ENCODE measurements at places on chromosomes 13 and 19.

DNA sequence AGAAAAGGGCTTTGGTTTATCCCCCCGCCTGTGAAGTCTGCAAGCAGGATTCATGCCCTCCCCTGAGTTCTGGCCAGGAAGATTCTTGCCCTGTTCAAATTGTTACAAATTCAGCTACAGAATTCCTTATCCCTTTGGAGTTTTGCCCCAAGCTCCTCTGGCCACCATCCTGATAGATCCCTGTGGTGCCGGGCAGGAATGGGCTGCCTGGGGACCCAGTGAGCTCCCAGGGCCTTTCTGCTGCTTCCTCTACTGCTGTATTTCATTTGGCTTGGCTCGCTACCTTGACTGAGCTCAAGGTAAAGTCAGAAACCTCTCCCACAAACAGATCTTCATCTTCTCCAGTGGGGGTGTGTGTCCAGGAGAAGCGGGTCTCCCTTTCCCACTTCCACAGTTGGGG, 194.6 kb upstream of the NBEA start:
- DNase-seq, result no peak

- no peak for DNase-seq
Observed at GRCh38 chr13:88472316-88472715, 801.1 kb downstream of the SLITRK5 start.

DNA sequence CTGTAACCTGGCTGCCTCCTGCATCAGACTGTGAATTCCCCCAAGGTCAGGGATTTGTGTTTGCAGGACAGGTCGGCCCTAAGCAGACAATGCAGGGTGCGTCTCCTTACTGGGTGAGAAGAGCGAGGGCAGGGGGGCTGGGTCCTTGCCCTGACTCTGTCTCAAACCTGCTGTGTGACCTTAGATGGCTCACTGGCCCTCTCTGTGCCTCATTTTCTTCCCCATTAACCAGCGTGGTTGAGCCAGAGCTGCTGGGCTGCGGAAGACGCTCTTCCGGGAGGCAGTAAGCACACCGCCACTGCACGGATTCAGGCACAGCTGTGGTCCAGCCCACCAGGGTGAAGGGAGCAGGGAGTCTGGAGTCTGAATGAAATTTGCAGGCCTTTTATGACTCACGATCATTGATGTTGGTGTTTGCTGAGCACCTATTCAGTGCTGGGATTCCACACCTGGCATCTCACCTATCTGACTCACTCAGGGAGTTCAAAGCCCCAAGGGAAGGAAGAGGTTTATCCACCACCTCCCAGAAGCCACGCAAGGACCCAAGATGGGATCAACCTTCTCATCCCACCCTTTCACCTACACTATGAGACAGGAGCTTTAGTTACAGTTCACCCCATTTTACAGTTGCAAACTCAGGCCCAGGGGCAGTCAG, 2.5 kb downstream of the AKT1S1 start:
- DNase-seq, result no peak

GRCh38 chr19:13681509-13681908, 82.8 kb upstream of the MRI1 start:
- DNase-seq, result no peak

DNA sequence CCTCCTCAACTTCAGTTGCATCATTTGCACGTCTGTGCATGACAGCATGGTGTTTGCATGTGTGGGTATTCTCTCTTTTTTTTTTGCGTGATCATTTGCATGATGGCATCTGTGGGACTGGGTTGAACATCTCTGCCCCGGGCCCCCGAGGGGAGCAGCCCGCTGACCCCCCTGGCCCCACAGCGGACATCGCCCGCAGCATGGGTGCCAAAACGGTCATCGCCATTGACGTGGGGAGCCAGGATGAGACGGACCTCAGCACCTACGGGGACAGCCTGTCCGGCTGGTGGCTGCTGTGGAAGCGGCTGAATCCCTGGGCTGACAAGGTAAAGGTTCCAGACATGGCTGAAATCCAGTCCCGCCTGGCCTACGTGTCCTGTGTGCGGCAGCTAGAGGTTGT, 23.1 kb downstream of the PNPLA6 start:
- DNase-seq, result no peak

DNA sequence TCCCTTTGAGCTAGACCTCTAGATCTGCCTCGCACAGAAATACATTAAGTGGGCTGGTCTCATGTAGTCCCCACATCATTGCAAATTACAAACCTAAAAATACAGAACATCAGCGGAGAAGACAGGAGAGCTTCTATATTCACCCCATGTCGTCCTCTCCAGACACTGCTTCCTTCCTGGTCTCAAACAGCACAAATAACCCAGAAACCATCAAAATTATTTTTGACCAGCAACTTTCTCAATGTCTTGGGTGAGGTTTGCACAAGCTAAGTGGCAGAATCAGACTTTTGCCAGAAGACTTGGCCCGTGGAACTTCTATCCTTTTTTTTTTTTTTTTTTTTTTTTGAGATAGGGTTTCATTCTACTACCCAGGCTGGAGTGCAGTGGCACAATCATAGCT, 28.2 kb downstream of the CLEC17A start:
- DNase-seq, result no peak

GRCh38 chr19:38666663-38667511, 19.4 kb downstream of the ACTN4 start:
- DNase-seq, result no peak

- DNase-seq, result no peak
Observed at GRCh38 chr13:66556306-66556705, 673.8 kb downstream of the PCDH9 start.

GRCh38 chr19:18008814-18009213, 844 bp downstream of the ARRDC2 start:
- no peak for DNase-seq

- no peak for DNase-seq
Observed at GRCh38 chr19:35692010-35692409, 12.3 kb upstream of the ZBTB32 start.

GRCh38 chr13:75120085-75120484, 361.9 kb downstream of the TBC1D4 start:
- no peak for DNase-seq

GRCh38 chr19:3046698-3047495, 15.4 kb downstream of the TLE5 start:
- no peak for DNase-seq

DNA sequence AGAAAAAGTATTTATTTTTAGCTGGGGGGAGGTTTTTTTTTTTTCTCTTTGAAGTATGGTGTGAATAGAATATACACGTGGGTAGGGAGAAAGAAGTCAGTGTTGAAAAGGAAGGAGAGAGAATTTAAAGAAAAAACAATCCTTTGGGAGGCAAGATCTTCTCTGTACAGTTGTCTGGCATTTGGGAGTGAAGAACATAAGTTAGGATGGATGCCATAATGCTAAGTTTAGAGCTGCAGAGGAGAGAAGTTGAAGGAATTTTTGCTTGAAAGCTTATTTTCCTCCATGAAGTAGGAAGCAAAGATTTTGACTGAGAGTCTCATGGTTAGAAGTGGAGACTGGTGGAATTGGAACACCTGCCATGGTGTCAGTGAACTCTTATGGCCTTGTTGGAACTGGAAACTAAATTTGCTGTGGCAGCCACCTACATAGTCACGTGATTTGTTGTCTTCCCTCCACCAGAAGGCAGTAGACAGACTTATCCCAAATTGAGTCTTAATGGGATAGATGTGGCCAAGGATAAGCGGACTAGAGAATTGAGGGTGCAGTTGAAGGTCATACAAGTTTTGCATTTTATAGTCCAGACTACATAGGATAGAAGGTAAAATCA, 22.0 kb downstream of the NDFIP2 start:
- no peak for DNase-seq

DNA sequence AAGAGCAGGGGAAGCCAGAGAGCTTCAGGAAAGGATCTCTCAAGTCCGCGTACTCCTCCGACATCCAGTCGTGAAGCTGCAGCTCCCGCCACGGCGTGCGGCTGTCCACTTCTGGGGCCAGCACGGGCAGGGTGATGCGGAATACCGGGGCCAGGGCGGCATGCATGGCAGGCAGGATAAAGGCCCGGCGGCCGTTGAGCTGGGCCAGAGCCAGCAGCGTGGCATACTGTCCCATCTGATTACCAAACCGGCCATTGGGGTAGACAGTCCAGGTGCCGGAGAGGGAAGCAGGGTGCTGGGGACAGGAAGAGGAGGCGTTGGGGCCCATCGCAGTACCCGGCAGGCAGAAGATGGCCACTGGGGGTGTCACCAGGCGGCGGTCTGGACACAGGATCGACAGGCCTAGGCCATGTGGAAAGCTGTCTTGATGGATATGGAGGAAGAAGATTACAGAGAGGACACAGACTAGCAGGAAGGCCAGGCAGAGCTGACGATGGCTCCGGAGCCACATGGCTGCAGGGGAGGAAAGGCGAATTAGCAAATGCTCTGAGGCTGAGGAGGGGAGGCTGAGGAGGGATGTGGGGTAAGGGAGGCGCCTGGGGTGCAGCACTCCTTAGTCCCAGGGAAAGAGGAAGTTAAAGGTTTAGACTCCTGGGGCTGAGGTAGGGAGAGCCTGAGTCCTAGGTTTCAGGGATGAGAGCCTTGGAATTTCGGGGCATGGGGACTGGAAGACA, 1.5 kb downstream of the FUT1 start:
- DNase-seq, result no peak

- no peak for DNase-seq
Observed at GRCh38 chr19:1961000-1961883, 20.3 kb downstream of the CSNK1G2 start.

DNA sequence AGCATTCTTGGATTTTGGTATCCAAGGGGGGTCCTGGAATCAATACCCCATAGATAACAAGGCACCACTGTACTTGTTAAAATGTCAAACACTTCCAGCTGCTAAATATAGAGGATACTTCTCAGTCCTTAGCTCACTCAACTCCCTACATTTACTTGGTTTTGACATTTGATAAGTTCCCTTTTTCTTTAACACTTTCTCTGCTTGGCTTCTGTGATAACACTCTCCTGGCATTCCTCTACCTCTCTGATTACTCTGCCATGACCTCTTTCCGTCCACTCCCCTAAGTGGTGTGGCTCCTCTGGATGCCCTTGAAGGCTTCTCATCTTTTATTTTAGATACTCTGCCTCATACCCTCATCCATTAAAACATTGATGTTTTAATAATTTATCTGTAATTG, 65.2 kb downstream of the MICU2 start:
- DNase-seq, result no peak

GRCh38 chr19:17951157-17951989, 15.5 kb upstream of the KCNN1 start:
- DNase-seq, result peak; percentile 39

GRCh38 chr13:95568131-95568530, 15.6 kb downstream of the CLDN10 start:
- DNase-seq, result no peak

- DNase-seq, result no peak
Observed at GRCh38 chr13:35473802-35474201, 2.7 kb downstream of the MAB21L1 start.

GRCh38 chr13:39688699-39689405, 33.4 kb downstream of the COG6 start:
- DNase-seq, result no peak

GRCh38 chr19:33186431-33187182, 7.5 kb upstream of the LRP3 start:
- peak; percentile 1 for DNase-seq

DNA sequence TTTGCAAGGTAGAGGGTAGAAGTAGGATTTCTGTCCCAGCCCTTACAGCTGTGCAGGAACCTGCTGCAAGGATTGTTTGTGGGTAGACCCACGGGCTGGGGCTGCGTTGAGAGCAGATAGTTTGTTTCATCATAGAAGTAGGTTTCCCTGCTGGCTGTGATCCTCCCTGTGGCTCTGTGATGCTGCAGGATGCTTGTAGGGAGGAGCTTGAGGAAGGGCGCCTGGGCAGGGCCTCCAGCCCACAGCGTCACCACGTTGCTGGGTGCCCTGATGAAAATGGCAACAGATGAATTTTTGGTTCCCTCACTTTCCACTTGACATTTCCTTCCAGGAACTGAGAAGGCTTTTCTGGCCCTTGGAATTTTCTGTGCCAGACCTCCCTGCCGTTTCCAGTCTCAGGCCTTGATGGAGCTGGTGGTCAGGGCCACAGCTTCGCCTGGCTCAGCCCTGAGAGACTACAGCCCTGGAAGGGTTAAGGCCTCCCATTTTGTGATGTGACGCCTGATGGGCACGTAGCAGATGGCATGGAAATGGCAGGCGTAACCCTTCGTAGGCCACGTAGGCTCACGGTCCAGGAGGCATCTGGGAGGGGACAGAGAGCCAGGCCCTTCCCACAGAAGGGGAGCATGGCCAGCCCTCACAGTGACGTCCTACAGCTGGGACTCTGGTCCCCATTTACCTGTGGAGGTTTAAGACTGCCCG, 42.2 kb downstream of the GATAD2A start:
- no peak for DNase-seq

DNA sequence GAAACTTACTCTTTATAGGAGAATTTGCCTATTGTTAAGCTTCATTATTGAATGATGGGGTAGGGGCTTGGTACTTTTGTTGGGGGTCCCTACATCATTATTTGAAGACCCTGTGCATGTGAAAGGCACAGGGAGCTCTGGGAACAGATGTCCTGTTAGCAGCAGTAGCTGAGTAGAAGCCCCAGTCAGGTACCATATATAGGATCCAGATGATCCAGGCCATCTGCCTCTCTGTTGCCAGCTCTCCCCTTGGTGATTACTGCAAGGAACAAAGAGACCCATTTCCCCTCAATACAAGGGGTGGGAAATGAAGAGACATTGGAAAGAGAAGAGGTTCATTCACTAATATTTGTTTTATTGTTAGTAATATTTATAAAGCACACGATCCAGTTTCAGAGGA, 4.4 kb upstream of the MTMR6 start:
- DNase-seq, result no peak

DNA sequence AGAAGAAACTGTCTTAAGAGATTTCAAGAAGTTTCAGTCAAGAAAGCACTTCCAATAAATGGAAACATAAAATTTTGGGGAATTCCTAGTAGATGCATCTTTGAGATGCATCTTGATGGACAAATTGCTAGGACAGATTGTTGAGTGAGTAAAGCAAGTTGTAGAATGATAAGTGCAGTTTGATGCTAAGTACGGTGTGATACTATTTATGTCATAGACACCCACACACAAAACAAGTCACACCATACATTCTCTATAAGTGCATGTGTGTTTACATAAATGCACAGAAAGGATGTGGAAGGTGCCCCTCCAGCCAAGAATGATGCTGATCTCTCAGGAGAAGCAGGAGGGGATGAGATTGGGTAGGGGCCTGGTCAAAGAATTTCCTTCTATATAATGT, 375.7 kb downstream of the FOXO1 start:
- DNase-seq, result no peak

- DNase-seq, result no peak
Observed at GRCh38 chr13:114261328-114261965, 20.0 kb upstream of the UPF3A start.

DNA sequence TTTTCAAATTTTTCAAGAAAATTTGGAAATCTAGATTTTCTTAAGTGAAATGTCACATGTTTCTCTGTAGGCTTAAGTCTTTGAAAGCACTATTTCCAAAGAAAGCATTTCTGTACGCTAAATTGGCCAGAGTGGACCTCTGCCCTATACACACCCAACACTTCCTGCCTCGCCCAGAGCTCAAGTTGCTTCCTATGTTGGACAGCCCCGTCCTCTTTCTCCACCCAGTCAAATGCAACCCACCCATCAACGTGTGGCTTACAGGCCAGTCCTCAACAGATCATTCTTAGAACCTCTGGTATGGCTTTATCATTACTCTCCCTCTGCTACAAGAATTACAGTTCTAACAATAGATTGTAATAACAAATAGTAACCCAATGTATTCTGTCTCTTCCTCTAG, 24.2 kb downstream of the KLF12 start:
- DNase-seq, result no peak
